Hematopoietic multipotent progenitor cell treated with erythropoietin and hydrocortisone succinate and interleukin-3 and kit ligand, for 8 days (in vitro differentiated cells): ENCODE measurements at places on chromosomes 7 and 10.

- DNase-seq = peak; percentile 72
Observed at GRCh38 chr7:139118805-139119485, 9.4 kb upstream of the ZC3HAV1 start.

GRCh38 chr10:26334232-26334931 lies 103.8 kb upstream of the APBB1IP start:
- DNase-seq = no peak

DNA sequence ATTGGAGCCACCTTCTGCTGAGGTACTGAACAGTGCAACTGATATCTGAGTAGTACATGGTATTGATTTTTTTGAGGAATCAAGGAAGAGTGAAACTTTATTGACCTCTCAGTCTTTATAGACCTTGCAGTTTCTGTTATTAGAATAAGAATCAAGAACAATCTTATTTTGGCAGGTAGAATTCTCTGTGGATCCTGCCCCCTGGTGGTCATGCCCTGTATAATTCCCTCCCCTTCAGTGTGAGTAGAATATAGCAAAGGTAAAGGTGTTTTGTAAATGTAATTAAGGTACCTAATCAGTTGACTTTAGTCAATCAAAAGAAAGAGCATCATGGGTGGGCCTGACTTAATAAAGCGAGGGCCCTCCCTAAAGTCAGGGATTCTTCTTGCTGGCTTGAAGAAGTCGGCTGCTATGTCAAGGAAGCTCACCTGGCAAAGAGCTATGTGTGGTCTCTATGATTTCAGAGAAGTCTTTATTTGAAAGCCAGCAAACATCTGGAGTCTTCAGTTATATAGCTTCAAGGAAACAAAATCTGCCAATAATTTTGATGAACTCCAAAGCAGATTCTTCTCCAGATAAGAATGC lies 142.8 kb downstream of the LSM5 start:
- DNase-seq = peak; percentile 22

GRCh38 chr7:130268463-130269317 lies 2.0 kb downstream of the CPA2 start:
- DNase-seq = no peak

DNA sequence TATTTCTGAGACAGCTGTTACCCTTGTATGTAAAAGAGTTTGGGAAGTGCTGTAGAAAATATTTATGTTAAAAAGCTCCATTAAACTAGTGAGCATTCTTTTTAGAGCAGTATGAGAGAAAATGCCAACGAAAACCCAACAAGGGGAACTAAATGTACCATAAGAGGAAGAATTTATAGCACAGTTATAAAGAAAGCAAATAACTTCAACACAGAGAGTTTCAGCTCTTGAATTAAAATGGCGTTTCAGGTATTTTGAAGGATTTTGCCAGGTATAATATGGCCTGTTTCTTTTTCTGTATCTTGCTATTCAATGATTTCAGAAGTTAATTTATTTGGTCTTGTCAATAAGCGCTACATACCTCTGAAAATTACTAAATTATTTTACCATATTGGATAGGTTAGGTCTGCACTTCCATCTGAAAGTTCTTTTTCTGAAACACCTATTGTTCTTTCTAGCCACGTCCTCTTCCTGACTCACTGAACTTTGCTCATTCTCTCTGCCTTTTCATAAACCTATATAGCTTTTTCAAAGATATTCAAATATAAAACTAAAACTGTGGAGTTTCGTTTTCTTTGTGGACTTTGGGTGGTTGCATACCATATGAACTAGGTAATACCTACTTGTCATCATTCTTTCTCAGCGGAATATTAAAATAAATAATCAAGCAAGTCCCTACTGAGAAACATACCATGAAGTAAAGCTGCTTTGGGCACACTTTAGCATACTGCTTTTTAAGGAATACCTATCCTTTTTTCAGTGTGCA lies 136.1 kb downstream of the SEMA3A start:
- DNase-seq = no peak

DNA sequence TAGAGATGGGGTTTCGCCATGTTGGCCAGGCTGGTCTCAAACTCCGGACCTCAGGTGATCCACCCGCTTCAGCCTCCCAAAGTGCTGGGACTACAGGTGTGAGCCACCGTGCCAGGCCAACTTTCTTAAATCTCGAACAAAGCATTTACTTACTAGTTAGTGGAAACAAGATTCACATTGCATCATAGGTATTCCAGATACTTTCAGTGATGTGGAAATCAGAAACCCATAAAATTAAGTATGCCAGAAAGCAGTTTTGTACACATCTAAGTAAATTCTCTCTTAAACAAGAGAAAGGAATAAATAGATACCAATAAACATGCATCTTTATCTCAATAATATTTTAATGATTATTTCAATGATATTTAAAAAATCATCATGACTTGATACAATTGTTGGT lies 75.5 kb downstream of the DGKI start:
- no peak for DNase-seq

- DNase-seq = no peak
Observed at GRCh38 chr10:83346266-83346910, 792.9 kb upstream of the GHITM start.

DNA sequence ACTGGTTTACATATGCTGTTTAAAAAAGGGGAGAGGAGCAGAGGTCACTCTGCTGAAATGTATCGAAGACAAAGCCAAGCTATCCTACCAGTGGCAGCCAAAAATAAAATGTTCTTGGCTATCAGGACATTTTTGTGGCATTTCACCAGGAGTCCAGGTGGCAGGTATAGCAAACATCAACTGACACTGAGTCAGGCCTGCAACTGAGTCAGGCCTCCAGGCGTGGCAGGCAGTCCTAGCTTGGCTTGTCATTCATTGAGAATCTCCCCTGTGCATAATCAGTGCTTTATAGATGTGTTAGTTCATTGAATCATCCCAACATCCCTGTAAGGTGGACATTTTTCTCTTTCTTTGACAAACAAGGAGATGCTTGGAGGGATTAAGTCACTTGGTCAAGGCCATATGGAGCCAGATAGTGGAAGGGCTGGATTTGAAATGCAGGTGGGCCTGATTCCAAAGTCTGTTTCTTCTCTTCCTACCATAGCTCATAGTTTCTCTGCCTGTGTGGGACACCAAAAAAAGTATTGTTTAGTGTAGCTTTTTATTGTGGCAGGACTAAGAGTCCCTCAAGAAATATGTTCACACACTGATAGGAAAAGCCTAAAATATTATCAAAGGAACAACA lies 4.3 kb downstream of the DYNC1I1 start:
- DNase-seq = no peak

GRCh38 chr10:17882557-17882956 lies 69.2 kb upstream of the SLC39A12 start:
- DNase-seq = no peak

GRCh38 chr7:110557136-110557535 lies 533.8 kb upstream of the LRRN3 start:
- no peak for DNase-seq

- DNase-seq = no peak
Observed at GRCh38 chr7:154903083-154903731, 99.7 kb downstream of the PAXIP1 start.

DNA sequence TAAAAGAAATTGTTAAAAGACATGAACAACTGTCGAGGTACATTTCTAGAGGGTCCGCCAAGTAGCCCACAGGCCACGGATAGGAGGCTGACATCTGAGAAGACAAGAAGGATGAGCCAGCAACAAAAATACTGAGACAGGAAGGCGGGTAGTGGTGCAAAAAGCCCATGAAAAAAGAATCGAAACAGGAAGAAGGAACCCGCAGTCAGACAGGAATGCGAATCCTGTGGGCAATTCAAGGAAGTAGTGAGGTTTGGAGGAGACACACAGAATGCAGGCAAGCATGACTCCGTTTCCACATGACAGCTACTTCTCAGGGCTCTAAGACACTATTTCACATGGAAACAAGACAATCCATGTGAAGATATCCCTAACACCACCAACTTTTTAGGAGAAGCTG lies 125.2 kb downstream of the DOCK4 start:
- no peak for DNase-seq

DNA sequence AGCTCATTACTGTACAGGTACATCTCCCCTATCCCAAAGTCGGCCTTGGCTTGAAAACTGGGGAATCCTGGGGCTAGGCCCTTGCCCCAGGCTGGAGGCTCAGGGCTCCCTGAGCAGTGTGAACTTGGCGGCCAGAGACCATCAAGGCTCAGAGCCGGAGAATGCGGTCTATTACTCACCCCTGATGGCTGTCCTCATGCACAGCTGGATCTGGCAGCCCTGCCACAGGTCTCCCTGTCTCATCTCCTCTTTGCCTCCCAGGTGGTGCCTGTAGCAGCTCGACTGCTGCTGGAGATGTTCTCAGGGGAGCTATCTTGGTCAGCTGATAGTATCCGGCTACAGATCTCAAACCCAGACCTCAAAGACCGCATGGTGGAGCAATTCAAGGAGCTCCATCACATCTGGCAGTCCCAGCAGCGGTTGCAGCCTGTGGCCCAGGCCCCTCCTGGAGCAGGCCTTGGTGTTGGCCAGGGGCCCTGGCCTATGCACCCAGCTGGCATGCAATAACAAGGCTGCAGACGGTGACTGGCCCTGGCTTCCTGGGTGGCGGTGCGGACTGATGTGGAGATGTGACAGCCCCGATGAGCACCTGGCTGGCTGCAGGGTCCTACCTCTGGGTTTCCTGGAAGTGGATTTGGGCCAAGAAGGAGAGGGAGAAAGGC lies 10.7 kb downstream of the IRF5 start:
- DNase-seq = no peak

- DNase-seq = no peak
Observed at GRCh38 chr7:41328544-41328943, 374.3 kb downstream of the INHBA start.

- DNase-seq = no peak
Observed at GRCh38 chr10:105391670-105392351, 750.7 kb downstream of the SORCS3 start.

DNA sequence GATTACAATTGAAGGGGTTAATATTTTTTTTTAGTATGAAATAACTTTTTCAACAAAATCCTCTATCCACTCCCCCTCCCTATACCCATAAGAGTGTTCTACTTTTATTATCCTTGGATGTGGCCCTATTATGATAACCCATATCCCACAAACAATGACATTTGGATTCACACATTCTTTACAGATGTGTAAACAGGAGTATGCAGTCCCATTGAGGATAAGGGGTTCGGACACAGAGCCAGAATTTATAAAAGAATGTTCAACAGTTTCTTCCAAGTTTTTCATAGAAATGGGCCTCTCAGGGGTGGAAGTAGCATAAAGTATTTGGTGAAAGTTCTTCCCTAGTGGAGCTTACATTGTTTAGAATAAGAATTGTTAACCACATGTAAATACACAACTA lies 16.1 kb upstream of the PCLO start:
- no peak for DNase-seq

DNA sequence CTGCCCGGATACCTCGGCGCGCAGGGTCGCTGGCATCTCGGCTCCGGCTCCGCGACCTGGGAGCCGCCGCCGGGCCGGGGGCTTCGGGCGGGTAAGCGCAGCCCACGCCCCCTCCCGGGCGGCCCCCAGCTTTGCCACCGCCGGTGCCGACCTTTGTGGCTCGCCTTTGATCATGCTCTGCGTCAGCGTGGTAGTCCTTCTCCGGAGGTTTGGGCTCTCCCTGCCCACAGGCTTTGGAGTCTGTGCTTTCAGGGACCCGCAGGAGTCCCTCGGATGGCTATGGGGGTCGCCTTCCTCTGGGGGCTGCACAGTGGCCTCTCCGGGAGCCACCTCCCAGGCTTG lies 7.3 kb downstream of the ATP6V1F start:
- DNase-seq = no peak

DNA sequence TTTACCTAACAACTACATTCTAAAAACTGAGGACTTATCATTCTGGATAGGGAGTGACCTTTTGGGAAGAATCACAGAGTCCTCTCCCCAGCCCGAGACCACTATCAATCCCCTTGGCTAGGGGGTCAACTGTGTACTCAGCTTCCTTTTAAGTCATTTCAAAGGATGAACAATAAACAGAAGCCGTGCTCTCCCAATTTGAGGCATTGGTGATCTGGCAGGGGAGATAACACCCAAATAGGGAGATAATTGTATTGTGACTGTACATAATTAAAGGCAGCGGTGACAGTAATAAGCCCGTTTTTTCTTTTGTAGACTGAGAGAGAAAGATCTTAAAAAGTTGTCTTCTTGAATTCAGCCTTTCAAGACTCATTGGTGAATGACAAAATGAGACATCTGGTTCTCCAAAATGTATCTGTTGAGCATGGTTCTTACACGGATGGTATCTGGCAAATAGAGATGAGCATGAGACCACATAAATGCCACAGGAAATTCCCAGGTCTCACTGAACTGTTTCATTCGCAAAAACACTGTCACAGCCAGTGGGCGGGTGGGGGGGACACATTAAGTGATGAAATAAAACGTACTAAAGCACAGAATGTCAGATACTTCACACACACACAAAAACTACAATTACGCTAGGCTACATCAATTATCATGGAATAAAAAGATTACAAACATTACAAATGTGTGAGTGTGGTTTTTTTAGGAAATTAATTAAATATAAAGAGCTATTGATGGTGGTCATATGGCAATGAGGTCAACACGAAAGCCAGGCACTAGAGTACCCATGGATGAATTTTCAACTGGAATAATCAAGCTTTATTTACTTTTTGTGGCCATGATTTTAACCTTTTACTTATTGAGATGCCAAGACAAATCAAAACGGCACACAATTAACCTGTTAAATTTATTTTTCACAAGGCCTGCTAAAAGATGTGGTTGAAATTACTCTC lies 108.4 kb downstream of the HIPK2 start:
- DNase-seq = no peak
